ENCODE measurements at places on chromosomes 5 and 9. TPM values are rescaled to one million over a fixed set of nuclear protein-coding genes. Genes with fewer than 3 reads are reported as not detected.

DNA sequence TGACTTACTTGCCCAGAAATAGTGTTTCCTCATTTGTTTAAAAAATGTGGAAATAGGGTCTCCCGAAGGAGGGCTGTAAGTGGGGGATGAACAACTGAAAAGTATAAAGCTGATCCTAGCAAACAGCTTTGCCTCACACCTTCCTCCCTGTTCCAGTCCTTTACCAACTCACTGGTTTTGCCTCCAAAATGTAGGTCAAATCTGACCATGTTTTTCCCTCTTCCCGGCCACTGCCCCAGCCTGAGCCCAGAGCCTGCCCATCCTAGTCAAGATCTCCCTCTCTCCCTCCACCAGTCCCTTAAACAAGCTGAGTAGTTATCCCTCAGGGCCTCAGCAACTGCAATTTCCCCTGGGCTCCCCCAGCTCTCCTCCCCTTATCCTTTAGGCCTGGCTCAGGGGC lies 82.4 kb upstream of the FBXW11 start:
- no peak for DNase-seq

DNA sequence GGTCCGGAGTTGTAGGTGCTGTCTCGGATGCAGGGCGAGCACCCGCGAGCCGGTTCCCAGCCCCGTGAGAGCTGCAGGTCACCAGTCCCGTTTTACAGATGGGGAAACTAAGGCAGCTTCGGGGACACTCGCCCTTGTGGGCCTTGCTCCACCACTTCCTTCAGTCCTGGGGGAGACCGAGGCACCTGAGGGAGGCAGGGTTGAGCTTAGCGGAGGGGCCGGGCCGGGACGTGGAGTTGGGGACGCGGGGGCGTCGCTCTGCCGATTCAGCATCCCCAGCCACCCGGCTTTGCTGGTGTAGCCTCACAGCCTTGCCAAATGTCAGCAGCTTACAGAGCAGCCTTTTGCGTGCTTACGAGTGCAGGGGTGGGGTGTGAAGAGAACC lies 530 bp downstream of the BBLN start:
- DNase-seq, result no peak

DNA sequence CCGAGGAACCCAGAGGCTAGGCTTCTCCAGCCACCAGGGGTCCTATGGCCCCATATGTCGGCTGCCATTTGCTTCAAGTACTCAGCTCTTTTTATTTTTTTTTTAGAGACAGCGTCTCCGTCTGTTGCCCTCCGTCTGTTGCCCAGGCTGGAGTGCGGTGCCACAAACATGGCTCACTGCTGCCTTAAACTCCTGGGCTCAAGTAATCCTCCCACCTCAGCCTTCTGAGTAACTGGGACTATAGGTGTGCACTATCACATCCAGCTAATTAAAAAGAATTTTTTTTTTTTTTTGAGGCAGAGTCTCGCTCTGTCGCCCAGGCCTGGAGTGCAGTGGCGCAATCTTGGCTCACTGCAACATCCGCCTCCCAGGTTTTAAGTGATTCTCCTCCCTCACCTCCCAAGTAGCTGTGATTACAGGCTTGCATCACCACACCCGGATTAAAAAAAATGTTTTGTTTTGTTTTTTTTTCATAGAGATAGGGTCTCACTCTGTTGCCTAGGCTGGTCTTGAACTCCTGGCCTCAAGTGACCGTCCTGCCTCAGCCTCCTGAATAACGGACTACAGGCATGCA lies 8.9 kb downstream of the CERCAM start:
- DNase-seq, result no peak

DNA sequence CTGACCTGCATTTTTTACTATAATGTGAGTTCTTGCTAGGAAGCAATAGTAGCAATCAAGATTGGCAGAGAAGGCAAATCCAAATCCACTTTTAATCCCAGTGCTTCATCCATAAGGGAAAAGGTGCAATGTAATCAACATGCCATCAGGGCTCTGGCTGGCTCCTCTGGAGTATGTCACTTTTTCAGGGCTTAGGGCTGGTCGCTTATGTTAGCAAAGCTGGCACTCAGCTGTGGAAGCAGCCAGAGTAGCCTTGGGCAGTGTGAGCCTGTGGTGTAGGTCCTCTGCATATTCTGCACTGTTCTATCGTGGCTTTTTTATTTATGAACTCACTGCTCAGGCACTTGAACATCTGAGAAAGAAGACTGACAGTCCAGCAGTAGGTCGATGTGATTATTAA lies 16.1 kb downstream of the ACTBL2 start:
- no peak for DNase-seq

- DNase-seq, result no peak
These were observed 3.4 kb upstream of the COL15A1 start for GRCh38 chr9:98940276-98940675.

- no peak for DNase-seq
These were observed 826 bp downstream of the GPRIN1 start for GRCh38 chr5:176608937-176609723.

- no peak for DNase-seq
These were observed 29.8 kb downstream of the HMGCR start for GRCh38 chr5:75366787-75367186.

- no peak for DNase-seq
These were observed 24.8 kb downstream of the GRIA1 start for GRCh38 chr5:153515301-153515700.

DNA sequence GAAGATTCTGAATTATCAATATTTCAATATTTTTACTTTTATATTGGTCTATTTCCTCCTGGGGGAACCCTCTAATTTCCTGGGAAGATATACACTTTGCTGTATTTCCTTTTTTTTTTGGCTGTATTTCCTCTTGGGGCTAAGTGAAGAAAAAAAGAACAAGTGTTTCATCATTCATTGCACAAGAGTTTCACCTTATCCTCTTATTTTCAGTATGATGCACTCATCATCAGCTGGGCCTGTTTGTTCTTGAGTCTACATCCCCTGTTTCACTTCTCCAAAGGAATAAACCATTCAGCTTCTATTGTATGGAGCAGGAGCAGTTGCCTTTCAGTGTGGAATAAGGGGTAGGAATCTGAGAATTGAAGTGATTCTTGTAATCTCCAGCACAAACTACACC lies 210.8 kb downstream of the FAM170A start:
- DNase-seq, result no peak

- no peak for DNase-seq
These were observed 918.3 kb downstream of the NR2F1-AS1 start for GRCh38 chr5:92662741-92663140.

GRCh38 chr5:60927450-60927849 lies 17.4 kb downstream of the ERCC8 start:
- DNase-seq, result no peak

- no peak for DNase-seq
These were observed 1.4 kb downstream of the GRIA1 start for GRCh38 chr5:153491856-153492255.

DNA sequence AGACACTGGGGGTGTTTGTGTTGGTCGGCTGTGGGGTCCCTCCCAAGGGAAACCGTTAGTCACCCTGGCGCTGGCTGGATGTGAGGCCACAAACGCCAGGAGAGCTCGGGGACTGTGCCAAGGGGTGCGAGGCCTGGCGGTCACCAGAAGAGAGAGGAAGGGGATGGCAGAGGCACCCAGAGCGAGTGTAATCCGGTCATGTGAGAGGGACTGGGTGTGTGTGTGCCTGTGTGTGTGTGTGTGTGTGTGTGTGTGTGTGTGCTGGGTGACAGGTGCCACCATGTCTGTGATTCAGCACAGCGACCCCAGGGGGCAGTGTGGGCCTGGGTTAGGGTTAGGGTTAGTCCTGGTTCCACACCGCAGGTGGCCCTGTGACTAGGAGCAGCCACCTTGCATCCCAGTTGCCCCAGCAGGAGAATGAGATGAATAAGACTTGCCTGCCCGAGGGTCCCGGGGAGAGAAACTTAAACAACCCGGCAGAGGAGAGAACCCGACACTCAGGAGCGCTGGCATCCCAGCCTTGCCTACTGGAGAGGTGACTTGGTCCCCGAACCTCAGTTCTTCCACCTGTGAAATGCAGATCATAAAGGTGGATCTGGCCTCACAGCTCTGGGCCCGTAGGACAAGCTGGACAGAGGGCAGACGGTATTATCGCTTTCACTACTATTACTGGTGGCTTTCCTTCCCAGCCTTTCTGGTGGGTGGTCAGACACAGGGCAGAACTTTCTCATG lies 1.4 kb upstream of the ADAMTSL2 start:
- no peak for DNase-seq

DNA sequence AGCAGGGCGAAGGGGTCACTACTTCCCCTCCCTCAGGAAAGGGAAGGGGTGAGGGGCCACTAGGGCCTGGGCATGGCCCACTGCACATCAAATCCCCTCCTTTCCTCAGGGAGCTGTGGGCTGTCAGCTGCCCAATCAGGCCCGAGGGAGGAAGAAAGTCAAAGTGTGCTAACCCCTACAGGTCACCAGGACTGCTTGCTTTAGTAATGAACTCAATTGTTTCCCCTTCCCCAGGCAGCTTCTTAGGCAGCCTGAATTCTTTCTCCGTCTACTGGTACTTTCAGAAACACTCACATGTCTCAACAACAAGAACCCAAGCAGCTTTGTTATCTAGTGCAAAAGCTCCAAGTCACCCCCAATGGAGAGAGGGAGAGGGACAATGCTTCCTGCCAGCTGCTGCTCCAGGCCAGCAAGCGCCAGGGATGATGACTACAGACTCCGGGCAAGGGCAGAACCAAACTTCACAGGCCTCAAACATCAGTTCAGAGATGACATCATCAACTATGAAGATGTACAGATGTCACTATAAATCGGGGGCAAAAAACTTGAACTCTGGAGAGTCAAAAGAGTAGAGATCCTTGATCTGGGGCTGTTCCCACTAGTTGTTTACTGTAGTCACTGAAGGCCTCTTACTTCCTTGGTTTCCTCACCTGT lies 100.7 kb downstream of the SLIT3 start:
- DNase-seq, result peak; percentile 12

DNA sequence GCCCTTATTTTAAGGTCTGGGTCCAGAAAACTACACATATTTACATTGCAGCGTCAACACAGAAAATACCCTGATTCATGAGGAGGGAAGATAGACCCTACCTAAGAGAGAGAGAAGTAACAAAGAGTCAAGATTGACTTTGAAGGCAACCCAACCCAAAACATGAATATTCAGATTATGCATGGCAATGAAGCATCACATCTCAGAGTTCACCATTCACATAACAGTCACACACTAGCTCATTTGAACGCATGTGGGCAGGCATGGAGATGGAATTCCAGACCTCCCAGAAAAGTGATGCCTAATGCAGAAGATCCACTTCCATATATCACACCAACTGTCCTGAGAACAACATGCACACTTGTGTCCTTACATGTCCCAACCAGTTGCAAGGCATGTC lies 190.1 kb upstream of the ITGA1 start:
- no peak for DNase-seq

DNA sequence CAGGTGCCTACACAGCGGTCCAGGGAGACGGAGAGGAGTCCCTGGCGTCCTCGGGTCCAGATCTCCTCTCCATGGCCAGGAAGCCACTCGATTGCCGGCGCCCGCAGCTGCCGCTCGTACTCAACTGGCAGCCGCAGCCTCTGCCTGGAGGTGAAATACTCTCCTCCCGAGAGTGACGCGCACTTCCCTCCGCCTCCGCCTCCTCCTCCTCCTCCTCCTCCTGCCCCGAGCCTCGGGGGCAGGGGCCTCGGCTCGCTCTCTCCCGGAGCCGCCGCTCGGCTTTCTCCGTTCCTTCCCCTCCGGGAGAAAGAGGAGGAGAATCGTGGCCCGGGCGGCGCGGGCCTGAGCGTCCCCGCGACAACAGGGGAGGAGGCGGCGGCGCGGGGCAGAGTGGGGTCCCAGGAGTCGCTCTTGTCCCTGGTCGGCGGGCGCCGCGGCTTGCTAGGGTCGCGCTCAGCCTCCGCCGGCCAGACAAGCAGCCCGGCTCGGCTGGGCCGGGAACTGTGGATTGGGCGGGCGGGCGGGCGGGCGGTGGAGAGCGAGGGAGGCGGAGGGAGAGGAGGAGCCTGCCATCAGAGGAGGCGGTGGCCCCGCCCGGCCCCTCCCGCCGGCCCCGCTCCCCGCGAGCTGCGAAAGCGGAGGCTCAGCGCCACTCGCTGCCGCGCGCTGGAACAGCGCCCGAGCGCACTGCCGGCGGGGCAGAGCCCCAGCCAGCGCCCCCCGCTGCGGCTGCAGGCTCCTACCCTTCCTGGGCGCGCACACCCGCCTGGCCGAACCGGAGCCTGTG lies at the start of gene CEMIP2:
TSS of gene CEMIP2 (minus strand) at position 126 of the 787 bp plus-strand sequence. CDS start 18,140 bp downstream, outside the sequence.
- DNase-seq, result peak; percentile 87

DNA sequence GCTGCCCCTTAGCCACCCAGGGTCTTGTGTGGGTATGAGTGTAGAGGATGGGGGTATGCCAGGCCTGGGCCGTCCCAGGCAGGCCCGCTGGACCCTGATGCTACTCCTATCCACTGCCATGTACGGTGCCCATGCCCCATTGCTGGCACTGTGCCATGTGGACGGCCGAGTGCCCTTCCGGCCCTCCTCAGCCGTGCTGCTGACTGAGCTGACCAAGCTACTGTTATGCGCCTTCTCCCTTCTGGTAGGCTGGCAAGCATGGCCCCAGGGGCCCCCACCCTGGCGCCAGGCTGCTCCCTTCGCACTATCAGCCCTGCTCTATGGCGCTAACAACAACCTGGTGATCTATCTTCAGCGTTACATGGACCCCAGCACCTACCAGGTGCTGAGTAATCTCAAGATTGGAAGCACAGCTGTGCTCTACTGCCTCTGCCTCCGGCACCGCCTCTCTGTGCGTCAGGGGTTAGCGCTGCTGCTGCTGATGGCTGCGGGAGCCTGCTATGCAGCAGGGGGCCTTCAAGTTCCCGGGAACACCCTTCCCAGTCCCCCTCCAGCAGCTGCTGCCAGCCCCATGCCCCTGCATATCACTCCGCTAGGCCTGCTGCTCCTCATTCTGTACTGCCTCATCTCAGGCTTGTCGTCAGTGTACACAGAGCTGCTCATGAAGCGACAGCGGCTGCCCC lies 2.6 kb downstream of the SLC35A4 start:
- no peak for DNase-seq

DNA sequence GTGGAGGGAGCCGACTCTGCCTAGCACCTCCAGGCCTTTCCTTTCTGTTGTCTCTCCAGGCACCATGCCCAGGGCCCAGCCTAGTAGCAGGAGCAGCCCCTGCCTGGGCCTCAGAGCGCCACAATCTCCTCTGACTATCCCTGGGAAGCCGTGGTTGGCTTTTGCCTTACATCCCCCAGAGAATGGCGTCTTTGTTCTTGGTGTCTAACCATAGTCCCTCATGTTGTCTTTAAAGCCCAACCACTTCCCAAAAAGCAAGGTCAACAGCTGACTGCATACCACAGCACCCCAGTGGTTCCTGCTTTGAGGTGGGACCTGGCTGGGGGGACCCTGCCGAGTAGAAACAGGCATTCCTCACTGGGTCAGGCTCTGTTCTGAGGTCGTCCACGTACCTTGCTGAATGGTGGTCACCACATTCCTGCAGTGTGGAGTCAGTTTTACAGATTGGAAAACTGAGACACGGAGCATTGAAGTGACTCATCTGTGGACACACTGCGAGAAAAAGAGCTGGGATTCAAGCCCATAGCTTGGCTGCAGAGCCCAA lies 13.7 kb upstream of the CERCAM start:
- DNase-seq, result no peak

GRCh38 chr5:145681686-145682085 lies 153.5 kb downstream of the PRELID2 start:
- DNase-seq, result no peak

- no peak for DNase-seq
These were observed 330.7 kb upstream of the POU5F2 start for GRCh38 chr5:94072116-94072515.

MELK gene
- 12.0 TPM for total RNA-seq

MED27 gene
- 10.9 TPM for total RNA-seq

TMC1 gene
- 0.69 TPM for total RNA-seq

CTNND2 gene
- total RNA-seq, result 1.4 TPM

SLC25A48 gene
- total RNA-seq, result 2.4 TPM

IL9 gene
- not detected for total RNA-seq

PCDHB5 gene
- 2.7 TPM for total RNA-seq

SLC34A3 gene
- not detected for total RNA-seq

Data from skin of body (tissue), 3 donors.